ENCODE measurements at places on chromosomes 11 and 22.

GRCh38 chr22:49036513-49036912 lies 791.2 kb downstream of the BRD1 start:
- H3K4me3 ChIP-seq: no peak overlapping the region
- no peak overlapping the region for H3K27ac ChIP-seq
- H3K36me3 ChIP-seq: no peaks in the 10 kb centered on the region

DNA sequence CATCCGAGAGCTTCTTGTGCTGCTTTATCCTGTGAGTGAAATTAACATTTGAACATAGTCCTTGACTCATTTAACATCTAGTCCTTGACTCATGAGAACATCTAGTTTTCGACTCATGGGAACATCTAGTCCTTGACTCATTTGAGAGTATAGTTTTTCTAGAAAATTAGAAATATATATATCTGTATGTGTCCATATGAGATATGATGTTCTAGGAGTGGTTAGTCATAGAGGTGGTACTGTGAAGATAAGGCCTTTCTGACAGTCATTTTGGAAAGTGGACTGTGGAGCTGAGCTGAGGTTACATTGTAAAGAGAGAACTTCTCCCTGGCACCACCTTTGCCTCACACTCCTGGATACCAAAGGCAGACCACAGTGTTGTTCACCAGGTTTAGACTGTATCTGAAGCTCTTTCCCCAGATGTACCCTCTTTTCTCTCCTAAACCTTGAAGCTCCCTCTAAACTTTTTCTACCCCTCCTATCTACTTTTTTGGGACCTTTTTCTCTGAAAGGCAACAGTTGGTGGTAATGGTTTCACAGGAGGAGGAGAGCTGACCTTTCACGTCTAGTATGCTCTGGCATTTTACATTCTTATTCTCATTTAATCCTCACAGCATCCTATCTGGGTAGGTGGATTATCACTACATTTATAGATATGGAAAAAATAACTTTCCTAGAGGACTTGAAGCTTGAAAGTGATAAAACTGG lies 67.2 kb downstream of the PPP2R1B start:
- peaks cover 3% of the 10 kb centered on the region for H3K4me1 ChIP-seq
- no peaks in the 10 kb centered on the region for H3K27me3 ChIP-seq
- H3K27ac ChIP-seq: no peak overlapping the region
- DNase-seq: no peak

- H3K4me3 ChIP-seq: no peak overlapping the region
- no peaks in the 10 kb centered on the region for H3K36me3 ChIP-seq
- DNase-seq: no peak
- H3K27me3 ChIP-seq: peaks cover 7% of the 10 kb centered on the region
- no peaks in the 10 kb centered on the region for H3K4me1 ChIP-seq
Measured at GRCh38 chr11:102729849-102730815, 5.4 kb upstream of the MMP8 start.

DNA sequence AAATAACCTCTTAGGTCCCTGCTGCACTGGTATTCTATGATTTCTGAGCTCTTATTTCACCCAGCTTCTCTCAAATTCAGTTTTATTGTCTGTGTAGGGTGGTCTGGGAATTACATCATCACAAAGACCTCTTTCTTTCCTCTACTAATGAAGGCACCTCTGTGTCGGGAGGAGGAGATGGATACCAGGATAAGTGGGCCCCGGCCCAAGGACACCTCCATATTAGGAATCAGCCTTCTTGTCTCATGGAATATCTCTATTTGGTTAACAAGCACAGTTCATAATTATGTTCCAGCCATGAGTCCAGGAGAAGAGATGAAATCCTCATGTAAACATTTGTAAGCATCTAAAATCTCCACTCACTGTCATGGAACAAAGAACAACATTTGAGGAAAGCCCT lies 9.4 kb downstream of the PARVA start:
- no peak overlapping the region for H3K4me3 ChIP-seq
- peaks cover 2% of the 10 kb centered on the region for H3K4me1 ChIP-seq
- H3K27ac ChIP-seq: no peak overlapping the region
- H3K27me3 ChIP-seq: peaks cover 2% of the 10 kb centered on the region
- H3K36me3 ChIP-seq: no peaks in the 10 kb centered on the region

GRCh38 chr11:9754010-9754471 lies 90.2 kb downstream of the SWAP70 start:
- H3K4me1 ChIP-seq: peaks cover 29% of the 10 kb centered on the region
- H3K27ac ChIP-seq: no peak overlapping the region
- no peaks in the 10 kb centered on the region for H3K27me3 ChIP-seq
- DNase-seq: no peak

GRCh38 chr11:6270584-6271246 lies 11.1 kb downstream of the CCKBR start:
- DNase-seq: no peak
- H3K27me3 ChIP-seq: peaks cover 51% of the 10 kb centered on the region
- no peak overlapping the region for H3K4me3 ChIP-seq
- H3K27ac ChIP-seq: no peak overlapping the region
- H3K36me3 ChIP-seq: peaks cover 2% of the 10 kb centered on the region

DNA sequence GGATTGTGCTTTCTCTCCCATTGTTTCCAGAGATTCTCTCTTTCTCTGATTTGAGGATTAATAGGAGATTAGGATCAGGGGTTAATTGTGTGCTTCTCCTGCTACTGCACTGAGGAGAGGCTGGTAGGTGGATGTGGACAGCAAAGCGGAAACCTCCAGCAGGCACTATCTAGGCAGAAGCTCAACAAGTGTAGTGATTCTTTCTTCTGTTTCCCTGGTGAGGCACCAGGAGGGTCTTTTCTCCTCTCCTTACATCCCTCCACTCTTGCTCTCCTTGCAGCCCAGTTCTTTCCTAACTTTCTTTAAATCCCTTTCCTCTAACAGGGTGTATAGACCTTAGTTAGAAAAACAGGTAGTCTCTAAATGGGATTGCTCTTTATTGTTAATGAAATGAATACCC lies 1.9 kb upstream of the ZBTB16 start:
- peaks cover 3% of the 10 kb centered on the region for H3K4me1 ChIP-seq
- H3K36me3 ChIP-seq: no peaks in the 10 kb centered on the region
- peaks cover 53% of the 10 kb centered on the region for H3K27me3 ChIP-seq
- no peak for DNase-seq
- no peak overlapping the region for H3K27ac ChIP-seq

- H3K36me3 ChIP-seq: no peaks in the 10 kb centered on the region
- no peaks in the 10 kb centered on the region for H3K27me3 ChIP-seq
- no peaks in the 10 kb centered on the region for H3K4me1 ChIP-seq
- no peak overlapping the region for H3K4me3 ChIP-seq
Measured at GRCh38 chr11:84685149-84685548, 942.0 kb downstream of the DLG2 start.

DNA sequence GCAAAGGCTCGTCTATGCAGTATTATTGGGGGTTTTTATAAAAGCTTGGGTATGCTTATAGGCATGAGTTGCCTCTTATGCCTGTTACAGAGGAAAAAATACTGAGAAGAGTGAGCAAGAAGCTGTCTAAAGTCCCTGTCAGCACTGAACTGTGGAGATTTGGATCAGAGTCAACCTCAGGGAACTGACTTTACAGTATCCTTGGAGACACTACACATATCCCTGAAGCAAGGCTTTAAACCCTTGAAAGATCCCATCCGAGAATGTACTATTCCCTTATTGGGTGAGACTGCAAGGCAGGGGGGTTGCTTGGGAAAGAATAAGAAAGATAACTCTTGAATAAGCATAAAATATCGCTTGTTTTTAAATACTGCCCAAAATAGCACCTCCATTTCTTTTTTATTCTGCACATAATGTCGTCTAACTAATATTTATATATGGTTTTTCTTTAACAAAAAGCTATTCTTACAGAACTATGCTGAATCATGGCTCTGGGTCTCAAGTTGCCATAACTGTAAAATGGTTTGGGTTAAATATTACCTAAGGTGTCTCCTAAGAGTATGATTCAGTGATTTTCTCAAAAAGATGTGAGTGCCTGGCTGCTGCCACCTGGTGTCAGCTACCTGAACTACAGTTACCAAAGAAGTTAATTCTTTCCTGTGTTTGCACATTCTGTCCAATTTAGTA lies 1062.8 kb downstream of the DLG2 start:
- H3K4me3 ChIP-seq: no peak overlapping the region
- DNase-seq: peak; percentile 5
- no peaks in the 10 kb centered on the region for H3K4me1 ChIP-seq
- no peaks in the 10 kb centered on the region for H3K27me3 ChIP-seq

- no peaks in the 10 kb centered on the region for H3K27me3 ChIP-seq
- H3K36me3 ChIP-seq: no peaks in the 10 kb centered on the region
- no peak for DNase-seq
- H3K4me3 ChIP-seq: no peak overlapping the region
- H3K4me1 ChIP-seq: no peaks in the 10 kb centered on the region
Measured at GRCh38 chr11:58998480-58999290, 59.4 kb downstream of the GLYATL1 start.

DNA sequence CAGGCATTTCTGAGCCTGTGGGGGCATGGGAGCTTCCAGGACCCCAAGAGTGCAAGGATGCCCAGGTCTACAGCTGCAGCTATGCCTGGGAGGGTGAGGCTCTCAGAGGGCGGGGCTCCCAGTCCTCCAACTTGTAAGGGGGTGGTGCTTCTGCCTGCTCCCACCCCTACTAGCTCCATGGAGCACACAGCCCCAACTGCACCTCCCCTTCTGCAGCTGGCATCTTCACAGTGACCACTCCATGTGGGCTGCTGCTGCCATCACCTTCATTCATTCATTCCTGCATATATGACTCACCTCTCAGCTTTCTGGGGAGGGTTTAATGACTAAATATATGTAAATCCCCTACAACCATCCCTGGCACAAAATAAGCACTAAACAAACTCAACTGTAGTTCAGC lies 43.8 kb downstream of the CHST1 start:
- H3K4me3 ChIP-seq: no peak overlapping the region
- no peaks in the 10 kb centered on the region for H3K4me1 ChIP-seq
- no peak for DNase-seq
- H3K27ac ChIP-seq: no peak overlapping the region
- peaks cover 51% of the 10 kb centered on the region for H3K27me3 ChIP-seq
- H3K36me3 ChIP-seq: no peaks in the 10 kb centered on the region

- H3K4me3 ChIP-seq: no peak overlapping the region
- no peaks in the 10 kb centered on the region for H3K36me3 ChIP-seq
- no peak overlapping the region for H3K27ac ChIP-seq
- no peak for DNase-seq
Measured at GRCh38 chr11:1673446-1674172, 23.4 kb upstream of the KRTAP5-6 start.

GRCh38 chr11:6705905-6706535 lies 22.9 kb upstream of the MRPL17 start:
- no peaks in the 10 kb centered on the region for H3K36me3 ChIP-seq
- peak; percentile 14 for DNase-seq
- H3K27me3 ChIP-seq: no peaks in the 10 kb centered on the region
- H3K4me1 ChIP-seq: peaks cover 11% of the 10 kb centered on the region
- no peak overlapping the region for H3K4me3 ChIP-seq

- no peak overlapping the region for H3K4me3 ChIP-seq
- H3K27me3 ChIP-seq: peaks cover 10% of the 10 kb centered on the region
- H3K4me1 ChIP-seq: no peaks in the 10 kb centered on the region
Measured at GRCh38 chr11:62256281-62256680, 13.7 kb upstream of the SCGB2A2 start.

GRCh38 chr11:3609416-3610265 lies 32.2 kb downstream of the ART5 start:
- peaks cover 11% of the 10 kb centered on the region for H3K4me1 ChIP-seq
- no peaks in the 10 kb centered on the region for H3K36me3 ChIP-seq
- H3K4me3 ChIP-seq: no peak overlapping the region
- peak; percentile 11 for DNase-seq
- H3K27me3 ChIP-seq: peaks cover 4% of the 10 kb centered on the region

GRCh38 chr11:65710421-65710820 lies 1.6 kb upstream of the KAT5 start:
- H3K4me3 ChIP-seq: no peak overlapping the region
- peaks cover 21% of the 10 kb centered on the region for H3K36me3 ChIP-seq
- peaks cover 29% of the 10 kb centered on the region for H3K4me1 ChIP-seq
- no peaks in the 10 kb centered on the region for H3K27me3 ChIP-seq
- no peak for DNase-seq

DNA sequence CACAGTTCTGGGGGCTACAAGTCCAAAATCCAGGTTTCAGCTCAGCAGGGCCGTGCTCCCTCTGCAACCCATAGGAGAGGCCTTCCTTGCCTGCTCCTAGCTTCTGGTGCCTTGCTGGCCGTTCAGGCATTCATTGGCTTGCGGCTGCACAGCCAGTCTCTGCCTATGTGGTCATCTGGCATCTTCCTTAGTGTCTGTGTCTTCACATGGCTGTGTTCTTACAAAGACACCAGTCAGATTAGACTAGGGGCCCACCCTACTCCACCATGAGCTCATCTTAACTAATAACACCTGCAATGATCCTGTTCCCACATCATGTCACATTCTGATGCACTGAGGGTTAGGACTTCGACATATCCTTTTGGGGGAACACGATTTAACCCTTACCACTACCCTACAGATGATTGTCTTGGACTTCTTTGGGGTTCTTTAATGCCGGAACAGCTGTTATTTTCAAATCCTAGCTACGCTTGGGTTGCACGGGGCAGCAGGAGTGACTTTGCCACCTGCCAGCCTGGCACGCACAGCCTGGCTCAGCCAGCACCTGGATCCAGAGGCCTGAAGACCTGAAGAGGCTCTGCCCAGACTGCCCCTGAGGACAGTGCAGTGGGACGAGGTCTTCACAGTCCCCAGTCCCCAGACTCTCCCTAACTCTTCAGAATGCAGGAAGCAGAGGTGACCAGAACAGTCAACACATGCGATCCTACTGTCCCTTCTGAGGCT lies 7.7 kb upstream of the NEAT1 start:
- H3K4me1 ChIP-seq: peaks cover 36% of the 10 kb centered on the region
- no peak overlapping the region for H3K4me3 ChIP-seq
- H3K36me3 ChIP-seq: peaks cover 4% of the 10 kb centered on the region
- DNase-seq: no peak

GRCh38 chr22:20424932-20425565 lies 12.6 kb downstream of the SCARF2 start:
- peaks cover 8% of the 10 kb centered on the region for H3K4me1 ChIP-seq
- no peaks in the 10 kb centered on the region for H3K36me3 ChIP-seq
- peaks cover 36% of the 10 kb centered on the region for H3K27me3 ChIP-seq
- no peak overlapping the region for H3K27ac ChIP-seq
- DNase-seq: peak; percentile 30

- peak within 1 kb of the TSS; percentile 66 for H3K4me3 ChIP-seq
- peak within 1 kb of the TSS; percentile 21 for H3K27ac ChIP-seq
- DNase-seq: peak; percentile 36
Measured at GRCh38 chr11:35617687-35618496, at the start of gene FJX1. Gene FJX1, plus strand, starts transcription at chr11:35618460. Its CDS starts 177 bp downstream, at chr11:35618637.

- no peaks in the 10 kb centered on the region for H3K27me3 ChIP-seq
- no peak overlapping the region for H3K27ac ChIP-seq
- H3K36me3 ChIP-seq: peaks cover 3% of the 10 kb centered on the region
- no peak overlapping the region for H3K4me3 ChIP-seq
- no peak for DNase-seq
Measured at GRCh38 chr11:69511358-69512055, 30.0 kb downstream of the LINC01488 start.
